ENCODE measurements at places on chromosomes 7 and 10.

- DNase-seq, result no peak
Measured at GRCh38 chr7:80726666-80727065, 88.2 kb downstream of the CD36 start.

DNA sequence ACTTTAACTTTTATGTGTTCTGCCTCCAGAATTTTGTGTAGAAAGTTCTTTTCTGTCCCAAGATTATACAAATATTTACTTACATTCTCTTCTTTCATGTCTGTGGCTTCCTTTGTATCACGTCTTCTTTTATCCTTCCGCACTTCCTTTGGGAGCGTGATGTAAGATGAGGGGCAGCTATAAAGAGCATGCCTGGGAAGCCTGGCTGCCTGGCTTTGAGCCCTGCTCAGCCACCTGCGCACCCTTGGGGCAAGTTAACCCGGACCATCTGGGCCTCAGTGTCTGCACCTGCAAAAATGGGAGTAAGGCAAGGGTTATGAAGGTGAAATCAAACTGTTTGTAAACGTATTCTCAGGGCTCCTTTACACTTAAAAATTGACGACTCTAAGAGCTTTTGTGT is 25.2 kb downstream of the PALD1 start:
- no peak for DNase-seq

DNA sequence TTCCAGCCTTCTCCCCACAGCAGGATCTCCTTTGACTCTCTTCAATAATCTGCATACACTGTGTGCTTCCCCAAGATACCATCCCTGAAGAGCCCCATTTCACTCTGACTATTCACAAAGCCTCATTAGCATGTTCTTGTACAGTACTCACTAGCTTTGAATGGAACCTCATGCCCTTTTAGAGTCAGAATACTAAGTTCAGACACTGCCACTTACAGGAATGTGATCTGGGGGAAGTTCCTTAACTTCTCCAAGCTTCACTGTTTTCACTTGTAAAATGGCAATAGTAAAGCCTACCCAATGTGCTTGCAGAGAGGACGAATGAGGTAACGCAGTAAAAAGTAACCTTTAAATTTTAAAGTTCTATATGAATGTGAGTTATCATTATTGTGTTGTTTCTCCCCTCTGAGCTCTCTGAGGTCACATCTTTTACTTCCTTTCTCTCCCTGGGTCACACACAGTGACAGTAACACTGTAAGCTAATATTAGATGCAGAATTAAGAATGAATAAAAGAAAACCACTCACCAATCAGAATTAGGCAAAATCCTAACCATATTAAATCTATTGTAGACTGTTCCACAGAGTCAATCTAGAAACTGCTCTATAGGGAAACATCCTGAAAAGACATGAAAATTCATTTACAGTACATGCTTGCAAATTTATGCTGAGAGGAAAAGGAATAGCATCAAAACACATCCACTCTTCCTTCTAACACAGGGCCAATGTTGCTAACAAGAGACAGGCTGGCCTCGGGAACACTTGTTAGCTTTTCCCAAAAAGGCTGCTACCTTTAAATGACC is 64.2 kb upstream of the IL6 start:
- DNase-seq, result no peak

- no peak for DNase-seq
Measured at GRCh38 chr7:51280156-51280555, 36.5 kb downstream of the COBL start.

DNA sequence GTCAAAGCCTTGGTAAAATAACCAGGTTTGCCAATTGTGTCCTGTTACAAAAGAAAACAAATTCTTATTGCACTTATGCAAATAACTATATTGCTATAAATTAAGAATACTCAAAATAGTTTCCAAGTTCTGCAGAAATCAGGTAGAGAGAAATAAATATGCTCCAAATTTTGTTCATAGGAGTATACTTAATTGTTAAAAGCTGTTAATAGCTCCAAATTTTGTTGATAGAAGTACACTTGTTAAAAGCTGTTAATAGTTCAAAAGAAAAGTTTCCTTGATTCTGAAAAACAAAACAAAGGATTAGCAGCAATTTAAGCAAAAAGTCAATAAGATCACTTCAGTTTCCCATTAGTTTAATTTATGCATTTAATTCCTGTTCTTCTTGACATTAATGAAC is 46.4 kb upstream of the ZNF138 start:
- DNase-seq, result no peak

GRCh38 chr7:121366852-121367431 is 29.2 kb downstream of the FAM3C start:
- DNase-seq, result no peak

DNA sequence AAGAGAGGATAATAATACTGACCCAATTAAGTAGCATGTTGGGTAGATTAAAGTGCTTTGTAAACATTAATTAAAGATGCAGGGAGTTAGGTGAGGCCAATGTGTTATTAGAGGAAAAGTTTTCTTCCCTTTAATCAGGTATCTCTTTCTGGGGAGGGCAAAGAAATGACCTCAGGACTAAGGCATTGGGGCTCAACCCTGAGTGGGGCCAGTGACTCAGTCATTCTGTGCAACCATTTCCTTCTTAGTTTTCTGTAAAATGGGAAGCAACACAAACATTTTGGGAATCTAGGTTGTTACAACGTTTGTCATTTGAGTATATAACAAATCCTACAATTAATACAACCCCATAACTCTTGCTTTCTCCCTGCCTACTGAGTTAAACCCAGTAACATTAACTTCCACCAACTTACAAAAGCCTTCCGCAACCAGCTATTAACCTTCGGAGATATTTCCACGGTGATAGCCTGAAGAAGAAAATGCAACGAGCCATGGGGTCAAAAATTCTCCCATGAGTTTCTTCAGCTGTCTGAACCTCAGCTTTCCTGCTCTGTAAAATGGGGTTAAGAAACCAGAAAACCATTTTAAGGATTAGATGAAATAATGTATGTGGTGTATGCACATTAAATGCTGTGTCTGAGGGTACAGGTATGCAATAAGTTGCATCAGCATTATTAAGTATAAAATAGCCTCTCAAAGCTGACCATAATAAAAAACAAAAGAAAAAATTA is 965 bp upstream of the PROSER2 start:
- no peak for DNase-seq

GRCh38 chr10:3948843-3949242 is 163.8 kb upstream of the KLF6 start:
- no peak for DNase-seq

Data from NCI-H1417 (cell line).